Fibroblast of villous mesenchyme (primary cell): ENCODE measurements at places on chromosomes 1 and 21. TPM values are rescaled to one million over a fixed set of nuclear protein-coding genes. Genes with fewer than 3 reads are reported as not detected.

ERMAP gene
- 14.2 and 14.8 TPM in 2 replicates for total RNA-seq

SMG7 gene
- 22.9 and 36.7 TPM in 2 replicates for total RNA-seq

DENND2C gene
- 2.6 and 3.2 TPM in 2 replicates for total RNA-seq

MEX3A gene
- 1.7 and 1.9 TPM in 2 replicates for total RNA-seq

GJA5 gene
- total RNA-seq = under 0.01 and 0.86 TPM in 2 replicates

KCNJ10 gene
- total RNA-seq = under 0.01 TPM in 1 of 2 replicates, not detected in the other

DNM3 gene
- total RNA-seq = 1.9 and 2.2 TPM in 2 replicates

LDLRAP1 gene
- 18.4 and 24.6 TPM in 2 replicates for total RNA-seq

MCOLN3 gene
- total RNA-seq = 0.86 and 0.97 TPM in 2 replicates

OR2M3 gene
- not detected in 2 replicates for total RNA-seq

CD34 gene
- 0.32 and 0.43 TPM in 2 replicates for total RNA-seq

GSTM5 gene
- total RNA-seq = 5.8 and 9.1 TPM in 2 replicates

PPP1R12B gene
- 21.6 and 22.9 TPM in 2 replicates for total RNA-seq

CYP4X1 gene
- total RNA-seq = not detected in 2 replicates

DRAXIN gene
- total RNA-seq = not detected in 2 replicates

VSIG8 gene
- total RNA-seq = under 0.01 TPM in 1 of 2 replicates, not detected in the other

TNFRSF8 gene
- total RNA-seq = under 0.01 and 0.86 TPM in 2 replicates

LAMB3 gene
- 3.9 and 14.2 TPM in 2 replicates for total RNA-seq

OR6N2 gene
- not detected in 2 replicates for total RNA-seq

NR1I3 gene
- not detected in 2 replicates for total RNA-seq

TOMM20 gene
- 74.4 and 81.6 TPM in 2 replicates for total RNA-seq

TRIM63 gene
- total RNA-seq = not detected in 2 replicates

CD1B gene
- total RNA-seq = not detected in 2 replicates

RAP1GAP gene
- under 0.01 TPM in 1 of 2 replicates, not detected in the other for total RNA-seq
